NCI-H187 treated with DMSO at 0.1 percent for 48 hours (cell line): ENCODE measurements at places on chromosomes 2 and 18.

GRCh38 chr2:155157065-155157464 lies 458.6 kb downstream of the KCNJ3 start:
- no peak for DNase-seq

GRCh38 chr2:138708682-138709241 lies 71.4 kb downstream of the NXPH2 start:
- no peak for DNase-seq

GRCh38 chr2:42117182-42117579 lies 52.0 kb upstream of the EML4 start:
- no peak for DNase-seq

DNA sequence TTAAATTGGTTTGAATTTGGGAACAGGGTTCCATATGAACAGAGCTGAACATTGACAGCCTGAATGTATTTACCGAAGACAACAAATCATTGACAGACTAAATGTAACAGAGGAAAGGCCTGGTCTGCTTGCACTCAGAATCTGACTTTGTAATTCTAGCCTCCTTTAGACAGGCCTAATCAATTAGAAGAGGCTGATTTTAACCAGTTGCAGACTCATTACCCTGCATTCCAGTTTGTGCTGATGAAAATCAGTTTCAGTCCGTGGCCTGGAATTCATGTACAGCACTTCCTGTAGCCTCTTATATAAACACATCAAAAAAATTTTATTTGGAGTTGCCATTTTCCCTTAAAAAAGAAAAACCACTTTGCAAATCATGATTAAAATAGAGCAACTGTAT lies 93.1 kb upstream of the ZFP36L2 start:
- no peak for DNase-seq

DNA sequence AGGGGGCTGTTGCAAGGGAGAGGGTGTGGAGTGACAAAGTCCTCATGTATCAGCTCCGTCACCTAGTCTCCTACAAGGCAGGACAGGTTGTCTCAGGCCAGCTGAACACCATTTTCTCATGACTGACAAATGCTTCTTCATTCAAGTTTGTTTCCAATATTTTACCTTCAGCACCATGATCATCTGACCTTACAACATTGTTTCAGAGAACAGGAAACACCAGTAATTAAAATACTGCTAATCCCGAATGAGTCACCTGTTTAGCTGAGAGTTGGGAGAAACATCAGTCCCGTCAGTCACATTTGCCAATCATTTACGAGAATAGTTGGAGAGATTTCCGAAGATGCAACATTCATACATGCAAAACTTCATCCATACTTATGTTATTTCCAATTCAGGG lies 25.7 kb upstream of the SP5 start:
- DNase-seq, result no peak

DNA sequence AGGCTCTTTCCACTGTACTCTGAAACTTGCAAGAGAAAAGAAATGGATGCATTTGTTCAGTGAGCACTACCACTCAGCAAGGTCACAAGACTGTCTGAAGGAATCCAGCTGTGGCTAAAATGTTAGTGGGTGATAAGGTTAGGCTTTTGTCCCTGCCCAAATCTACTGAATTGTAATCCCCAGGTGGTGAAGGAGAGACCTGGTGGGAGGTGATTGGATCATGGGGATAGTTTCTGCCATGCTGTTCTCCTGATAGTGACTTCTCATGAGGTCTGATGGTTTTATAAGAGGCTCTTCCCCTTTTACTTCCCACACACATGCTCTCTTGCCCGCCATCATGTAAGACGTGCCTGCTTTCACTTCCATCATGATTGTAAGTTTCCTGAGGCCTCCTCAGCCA lies 68.2 kb downstream of the ZNF385B start:
- no peak for DNase-seq

DNA sequence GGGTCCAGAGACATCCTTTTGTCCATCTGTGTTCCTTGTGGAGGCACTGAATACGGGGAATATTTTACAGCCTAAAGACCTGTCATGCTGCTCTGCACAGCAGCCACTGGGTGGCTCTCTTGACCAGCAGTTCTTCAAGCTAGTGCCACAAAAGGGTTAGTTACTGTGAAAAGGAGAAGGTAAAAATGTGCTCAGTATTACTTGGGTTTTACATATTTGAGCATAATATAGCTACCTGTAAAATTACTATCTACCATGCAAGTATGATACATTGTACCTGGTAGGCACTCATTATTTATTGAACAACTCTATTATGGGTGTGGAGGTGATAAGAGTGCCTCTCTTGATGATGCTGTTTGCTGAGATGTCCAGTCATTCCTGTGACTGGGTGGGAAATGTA lies 23.6 kb downstream of the FZD5 start:
- no peak for DNase-seq

DNA sequence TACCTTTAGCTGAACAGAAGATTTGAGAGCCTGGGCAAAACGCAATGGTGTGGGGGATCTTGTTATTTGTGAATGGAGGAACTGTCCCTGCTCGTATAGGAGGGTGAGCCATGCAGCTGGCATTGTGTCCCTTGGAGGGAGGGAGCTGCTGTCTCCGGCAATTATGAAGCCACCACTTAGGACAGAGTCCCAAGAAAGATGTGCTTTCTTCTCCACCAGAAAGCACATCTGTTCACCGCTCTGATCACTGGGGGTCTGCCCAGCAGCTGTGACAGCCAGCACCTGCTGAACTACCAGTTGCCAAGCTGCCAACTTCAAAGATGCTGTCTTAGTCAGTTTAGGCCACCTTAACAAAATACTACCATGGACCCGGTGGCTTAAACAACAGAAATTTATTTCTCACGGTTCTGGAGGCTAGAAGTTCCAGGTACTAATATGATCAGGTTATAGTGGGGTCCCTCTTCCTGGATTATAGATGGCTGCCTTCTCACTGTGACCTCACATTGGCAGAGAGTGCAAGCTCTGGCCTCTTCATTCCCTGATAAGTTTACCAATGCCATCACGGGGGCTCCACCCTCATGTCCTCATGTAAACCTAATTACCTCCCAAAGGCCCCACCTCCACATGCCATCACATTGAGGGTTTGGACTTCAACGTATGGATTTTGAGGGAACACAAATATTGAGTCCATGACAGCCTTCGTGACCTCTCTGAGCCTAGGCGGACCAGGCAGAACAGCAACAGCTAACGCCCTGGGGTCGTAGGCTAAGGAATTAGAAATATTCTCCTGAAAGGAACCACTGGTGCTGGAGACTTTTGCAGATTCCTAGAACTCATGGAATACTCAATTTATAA lies 148.3 kb downstream of the RHBDD1 start:
- DNase-seq, result no peak

GRCh38 chr18:3256693-3257626 lies 5.0 kb upstream of the MYL12B start:
- no peak for DNase-seq

DNA sequence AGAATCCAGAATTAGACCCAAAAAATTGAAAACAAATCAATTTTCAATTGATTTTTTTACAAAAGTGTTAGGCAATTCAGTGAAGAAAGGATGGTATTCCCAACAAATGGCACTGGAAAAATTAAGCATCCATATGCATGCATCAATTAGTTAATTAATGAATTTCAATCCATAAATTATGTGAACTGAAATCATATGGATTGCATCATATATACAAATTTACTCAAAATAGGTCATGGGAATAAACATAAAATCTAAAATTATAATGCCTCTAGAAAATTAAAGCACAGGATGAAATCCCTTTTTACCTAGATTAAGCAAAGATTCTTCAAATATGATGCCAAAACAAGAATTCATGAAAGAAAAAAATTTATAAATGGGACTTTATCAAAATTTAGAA lies 213.9 kb upstream of the KLHL29 start:
- DNase-seq, result no peak

GRCh38 chr2:48318116-48318515 lies 211.8 kb upstream of the STON1 start:
- no peak for DNase-seq

DNA sequence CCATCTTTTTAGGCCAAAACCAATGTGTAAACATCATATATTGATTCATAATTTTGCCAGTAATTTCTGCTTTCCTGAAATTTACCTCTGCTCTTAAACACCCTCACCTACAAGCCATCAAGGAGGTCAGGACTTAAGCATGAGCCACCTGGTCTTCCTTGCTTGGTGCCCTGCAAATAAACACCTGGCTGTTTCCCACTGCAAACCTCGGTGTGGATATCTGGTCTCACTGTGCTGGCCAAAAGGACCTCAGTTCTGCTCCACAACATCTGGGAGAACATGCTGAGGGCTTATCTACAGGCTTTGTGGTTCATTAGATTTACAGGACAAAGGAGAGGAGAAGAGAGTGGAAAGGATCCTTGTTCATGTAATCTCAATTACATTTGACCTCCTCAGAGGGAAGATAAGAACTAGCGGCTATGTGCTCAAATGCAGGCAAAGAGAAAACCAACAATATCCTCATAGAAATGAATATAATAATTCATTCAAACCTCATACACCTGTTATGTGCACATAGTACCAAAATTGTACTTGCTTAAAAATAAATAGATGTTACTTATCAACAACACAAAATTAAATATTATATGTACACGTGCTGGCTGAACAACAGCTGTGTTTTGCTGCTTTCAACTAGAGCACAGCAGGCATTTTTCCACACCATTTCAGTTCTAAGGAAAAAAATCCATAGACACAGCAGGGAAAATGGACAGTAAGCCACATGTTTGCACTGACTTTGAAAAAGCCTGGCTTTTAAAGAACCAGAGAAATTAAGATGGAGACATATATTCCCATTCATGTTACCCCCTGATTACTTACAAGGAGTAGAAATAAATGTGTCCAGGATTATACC lies 465.1 kb downstream of the LPIN1 start:
- peak; percentile 98 for DNase-seq

- DNase-seq, result no peak
Measured at GRCh38 chr2:113966832-113967231, 76.9 kb downstream of the ACTR3 start.

- no peak for DNase-seq
Measured at GRCh38 chr2:152093464-152093863, 5.4 kb downstream of the CACNB4 start.
